Inflammatory macrophage treated with lipopolysaccharide for 4 hours (primary cell): ENCODE measurements at places on chromosomes 2 and 18.

- no peak for DNase-seq
Measured at GRCh38 chr18:57768537-57769326, 34.4 kb downstream of the ATP8B1 start.

DNA sequence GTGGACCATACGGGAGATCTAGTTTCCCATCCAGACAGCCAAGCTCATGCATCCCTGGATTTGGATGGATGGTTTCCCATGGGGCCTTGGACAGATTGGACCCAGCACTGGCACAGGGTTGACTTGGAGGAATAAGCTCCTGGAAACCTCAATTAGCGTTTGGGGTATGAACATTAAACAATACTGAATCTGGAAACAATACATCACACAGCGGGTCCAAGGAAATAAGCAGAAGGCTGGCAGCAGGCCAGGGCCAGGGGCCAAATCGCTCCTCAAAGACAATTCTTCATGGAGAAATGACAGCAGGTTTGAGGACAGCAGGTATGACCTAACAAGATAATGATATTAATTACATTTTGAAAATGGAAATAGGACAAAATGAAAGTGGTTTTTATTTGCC is 540.6 kb downstream of the RIT2 start:
- DNase-seq = no peak

- no peak for DNase-seq
Measured at GRCh38 chr2:1691366-1691765, 52.9 kb downstream of the PXDN start.

GRCh38 chr18:45379903-45380302 is 235.4 kb upstream of the SLC14A2 start:
- DNase-seq = peak; percentile 16

- DNase-seq = no peak
Measured at GRCh38 chr2:105439141-105439540, 40.3 kb upstream of the FHL2 start.

DNA sequence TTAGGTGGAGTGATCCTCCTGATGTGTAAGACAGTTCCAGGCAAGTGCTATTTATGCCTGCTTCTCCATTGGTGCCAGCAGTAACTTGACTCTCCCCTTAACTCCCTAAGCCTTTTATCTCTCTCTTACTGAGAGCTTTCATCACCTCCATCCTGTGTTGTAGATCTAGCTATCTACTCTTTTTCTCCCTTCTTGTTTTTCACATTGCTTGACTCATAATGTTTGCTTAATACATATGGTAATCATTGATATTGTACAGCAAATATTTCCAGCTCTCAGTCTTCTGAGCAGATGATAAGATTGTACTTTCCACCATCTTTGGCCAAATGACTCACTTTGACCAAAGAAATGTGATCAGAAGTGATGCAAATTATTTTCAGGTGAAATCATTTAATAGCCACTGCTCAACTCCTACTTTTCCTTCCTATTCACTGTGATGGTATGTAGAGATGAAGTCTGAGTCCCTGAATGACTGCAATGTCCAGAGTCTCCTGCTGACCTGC is 165.0 kb downstream of the PLCL1 start:
- DNase-seq = no peak

- peak; percentile 58 for DNase-seq
Measured at GRCh38 chr18:2826581-2826980, 20.2 kb upstream of the EMILIN2 start.

DNA sequence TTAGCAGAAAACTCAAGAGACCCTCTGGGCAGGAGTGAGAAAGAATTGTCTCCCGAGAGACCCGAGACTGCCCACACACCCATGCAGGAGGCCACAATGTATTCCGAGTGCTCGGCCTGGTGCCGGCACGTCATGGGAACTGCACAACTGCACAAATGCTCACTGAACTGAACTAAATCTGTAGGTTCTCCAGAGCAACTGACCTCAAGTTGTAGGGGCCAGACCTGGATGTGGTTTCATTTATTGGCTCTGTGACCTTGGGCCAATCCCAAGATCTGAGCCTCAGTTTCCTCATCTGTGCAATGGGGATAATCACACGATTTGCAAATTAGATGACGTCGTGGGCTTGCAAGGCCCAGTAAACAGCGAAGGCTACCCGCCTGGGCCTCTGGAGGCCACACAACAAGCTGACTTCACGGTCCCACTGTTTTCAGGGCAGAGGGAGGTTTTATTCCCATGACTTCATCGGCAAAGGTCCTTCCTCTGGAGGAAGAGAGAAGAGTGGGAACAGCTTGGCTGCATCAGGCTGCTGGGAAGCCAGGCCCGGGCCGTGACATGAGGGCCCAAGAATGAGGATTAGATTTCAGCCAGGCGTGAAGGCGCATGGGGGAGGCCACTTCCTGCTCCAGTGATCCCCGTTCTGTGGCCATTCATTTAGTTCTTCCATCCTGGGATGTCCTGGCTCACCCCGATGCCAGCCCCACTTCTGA is 3.6 kb upstream of the ERFE start:
- DNase-seq = no peak

GRCh38 chr2:106833256-106833655 is 52.7 kb downstream of the ST6GAL2 start:
- DNase-seq = no peak

DNA sequence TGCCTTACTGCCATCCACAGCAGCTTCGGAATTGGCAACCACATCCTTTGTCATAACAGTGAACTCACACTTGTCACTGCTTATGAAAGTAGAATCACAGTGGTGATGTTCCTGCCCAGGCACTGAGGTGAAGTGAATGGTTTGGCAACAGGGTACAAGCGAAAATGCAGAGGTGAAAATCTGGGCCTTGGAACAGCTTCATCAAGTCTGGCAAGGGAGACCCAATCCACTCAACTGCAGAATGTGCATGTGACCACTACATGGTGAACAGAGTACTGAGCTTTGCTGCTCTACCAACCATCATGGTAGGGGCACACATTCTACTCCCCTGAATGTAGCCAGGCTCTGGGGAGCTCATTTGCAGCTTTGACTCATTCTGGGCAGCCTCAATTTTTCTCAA is 15.0 kb upstream of the SKA1 start:
- no peak for DNase-seq

DNA sequence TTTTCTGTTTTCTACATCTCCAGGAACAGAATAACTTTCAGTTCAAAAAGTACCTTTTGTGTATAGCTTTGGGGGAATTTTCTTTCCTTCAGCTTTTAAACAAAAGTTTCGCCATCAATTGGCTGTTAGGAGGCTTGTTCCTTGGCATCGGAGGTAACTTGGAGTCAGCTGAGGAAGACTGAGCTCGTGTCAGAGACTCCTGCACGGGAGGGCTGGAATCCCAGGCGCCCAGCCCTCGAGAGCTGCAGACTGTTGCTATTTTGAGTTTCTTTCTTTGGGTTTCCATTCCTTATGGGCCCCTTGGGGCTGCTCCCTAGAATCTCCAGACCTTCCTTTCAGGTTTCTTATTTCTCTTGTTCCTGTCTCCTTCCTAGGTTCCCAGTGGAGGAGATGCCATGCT is 8.1 kb downstream of the EMILIN2 start:
- no peak for DNase-seq

DNA sequence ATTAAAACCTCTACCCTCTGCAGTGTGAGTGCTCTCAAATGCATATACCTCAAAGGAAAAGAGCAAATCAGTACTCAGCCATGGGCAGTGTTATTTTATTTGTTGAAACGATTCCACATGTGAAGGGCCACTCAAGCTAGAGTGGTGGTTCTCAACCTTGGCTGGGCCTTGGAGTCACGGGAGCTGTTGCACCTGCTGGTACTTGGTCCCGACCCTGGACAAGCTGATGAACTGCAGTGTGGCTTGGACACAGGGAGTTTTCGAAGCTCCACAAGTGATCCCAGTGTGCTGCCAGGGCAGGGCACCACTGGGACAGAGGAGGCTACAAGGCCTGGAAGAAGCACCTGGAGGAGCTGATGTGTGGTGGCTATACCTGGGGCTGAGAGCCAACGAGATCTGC is 19.7 kb downstream of the GNLY start:
- DNase-seq = no peak

GRCh38 chr2:73984922-73985307 is 205 bp downstream of the TET3 start:
- DNase-seq = no peak

- no peak for DNase-seq
Measured at GRCh38 chr2:82792316-82792715, 1666.8 kb downstream of the SUCLG1 start.

- no peak for DNase-seq
Measured at GRCh38 chr2:501130-501529, 176.1 kb downstream of the TMEM18 start.
